ENCODE measurements at places on chromosomes 12 and 14.
A peak's percentile ranks its signal among the peaks of the same experiment; 100 is the strongest.

DNA sequence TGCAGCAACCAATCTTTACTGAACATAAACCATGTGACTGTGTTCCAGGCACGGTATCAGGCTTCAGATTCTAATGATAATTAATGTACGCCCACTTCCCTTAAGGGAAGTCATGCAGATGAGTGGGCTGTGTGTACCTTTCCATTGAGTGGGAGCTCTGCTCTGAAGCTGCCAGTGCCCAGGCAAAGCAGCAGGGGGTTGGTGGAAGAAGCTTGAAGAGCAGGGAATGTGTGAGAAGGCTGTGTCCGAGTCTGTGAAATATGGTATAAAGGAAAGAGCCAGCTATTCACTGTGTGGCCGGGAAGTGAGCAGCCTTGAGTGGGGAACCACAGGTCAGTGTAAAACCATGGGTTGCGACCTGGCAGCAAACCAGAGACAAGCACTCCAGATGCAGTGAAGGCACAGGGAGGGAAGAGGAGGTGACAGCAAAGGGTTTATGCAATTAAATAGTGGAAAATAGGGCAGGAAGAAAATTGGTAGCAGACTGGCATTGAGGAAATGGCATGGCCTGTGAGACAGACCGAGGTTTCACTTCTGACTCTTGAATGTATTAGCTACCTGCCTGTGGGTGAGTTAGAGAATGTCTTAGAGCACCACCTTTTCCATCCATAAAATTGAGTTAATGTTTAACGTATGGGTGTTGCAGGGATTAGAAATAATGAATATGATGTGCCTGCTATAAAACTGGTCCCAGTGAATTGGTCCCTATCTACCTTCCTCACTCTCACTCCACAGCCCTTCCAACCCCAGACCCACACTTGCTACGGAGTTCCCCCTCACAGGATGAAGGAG is 116.4 kb downstream of the NTF3 start:
- no peak for DNase-seq

DNA sequence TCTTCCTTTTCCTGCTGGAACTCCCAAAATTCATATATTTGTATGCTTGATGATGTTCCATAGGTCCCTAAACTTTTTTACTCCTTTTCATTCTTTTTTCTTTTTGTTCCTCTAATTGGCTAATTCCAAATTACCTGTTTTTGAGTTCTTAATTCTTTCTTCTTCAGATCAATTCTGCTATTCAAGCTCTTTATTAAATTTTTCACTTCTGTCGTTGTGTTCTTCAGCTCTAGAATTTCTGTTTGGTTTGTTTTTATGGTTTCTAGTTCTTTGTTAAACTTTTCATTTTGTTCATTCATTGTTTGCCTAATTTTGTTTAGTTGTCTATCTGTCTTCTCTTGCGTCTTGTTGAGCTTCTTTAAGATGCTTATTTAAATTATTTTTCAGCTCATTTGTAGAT is 154.8 kb downstream of the TPH2 start:
- no peak for DNase-seq

DNA sequence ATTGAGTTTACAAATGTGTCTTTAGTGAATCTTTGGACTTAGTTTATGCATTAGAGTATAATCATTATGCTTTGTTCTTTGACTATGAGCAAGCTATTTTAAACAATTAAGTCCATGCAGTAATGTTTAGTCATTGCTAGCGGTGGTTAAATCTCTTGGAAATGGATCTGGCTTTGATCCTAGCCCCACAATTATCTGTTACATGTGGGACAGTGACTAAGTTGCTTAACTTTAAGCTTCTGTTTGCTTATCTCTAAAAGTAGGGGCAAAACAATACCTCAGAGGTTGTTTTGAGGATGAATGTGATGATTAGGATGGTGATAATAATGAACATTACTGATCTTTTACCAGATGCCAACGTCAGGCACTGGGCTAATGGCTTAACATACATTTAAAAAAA is 124.2 kb downstream of the NPAS3 start:
- DNase-seq = no peak

- no peak for DNase-seq
These were observed 8.6 kb downstream of the SLC25A29 start for GRCh38 chr14:100297320-100298300.

DNA sequence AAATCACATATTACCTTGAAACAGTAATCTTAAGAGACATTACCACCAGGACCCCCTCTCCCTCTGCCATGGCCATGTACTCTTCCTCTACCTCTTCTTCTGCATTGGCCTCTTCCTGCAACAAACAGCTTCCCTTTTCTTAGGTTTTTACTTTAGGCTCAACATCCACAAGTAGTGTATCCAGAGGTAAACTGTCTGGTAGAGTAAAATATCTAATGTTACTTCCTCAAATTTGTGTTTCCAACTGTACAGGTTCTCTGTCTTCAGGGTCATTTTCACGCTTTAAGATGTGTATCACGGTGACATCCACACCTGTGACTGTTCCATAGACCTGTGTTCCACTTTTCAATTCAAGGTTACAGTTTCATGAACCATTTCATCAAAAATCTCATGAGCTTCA is 13.4 kb downstream of the CDK17 start:
- DNase-seq = no peak

DNA sequence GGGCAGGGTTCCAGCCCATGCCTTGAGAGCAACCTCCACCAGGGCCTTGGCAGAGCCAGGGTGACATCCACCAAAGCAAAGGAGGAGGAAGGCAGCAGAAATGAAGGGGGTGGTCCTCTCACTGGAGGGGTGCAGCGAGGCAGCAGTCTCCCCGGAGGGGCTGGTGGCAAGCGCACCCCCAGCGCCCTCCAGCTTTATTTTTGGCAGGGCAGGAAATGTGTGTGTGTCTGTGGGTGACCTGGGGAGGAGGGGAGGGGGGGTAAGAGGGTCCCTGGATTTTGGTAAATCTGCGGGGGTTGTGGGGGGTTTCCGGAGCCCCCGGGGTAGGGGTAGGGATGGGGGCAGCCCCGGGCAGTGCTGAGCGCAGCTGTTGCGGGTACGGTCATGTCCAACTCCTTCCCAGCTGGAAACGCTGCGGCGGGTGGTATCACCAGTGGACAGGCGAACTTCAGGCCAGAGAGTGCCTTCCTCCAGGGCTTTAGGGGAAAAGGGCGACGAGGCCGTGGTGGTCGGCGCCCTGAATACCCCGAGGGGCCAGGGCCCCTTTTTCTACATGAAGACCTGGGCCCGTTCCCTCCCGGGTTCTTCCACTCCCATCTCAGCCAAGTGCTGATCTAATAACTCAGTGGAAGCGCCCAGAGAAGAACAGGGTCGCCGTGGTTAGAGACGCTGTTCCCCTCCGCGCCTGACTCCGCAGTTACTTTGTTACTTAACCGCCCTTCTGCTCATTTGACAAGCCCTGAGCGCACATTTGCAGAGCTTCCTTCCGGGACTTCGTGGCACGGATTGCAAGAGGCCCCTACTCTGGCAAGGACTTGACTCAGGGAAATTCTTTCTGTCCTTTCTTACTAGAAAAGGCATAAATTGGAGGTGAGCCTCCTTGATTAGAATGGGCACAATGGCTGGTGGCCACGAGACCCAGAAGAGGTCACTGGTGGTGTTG is 55.2 kb downstream of the FOS start:
- peak; percentile 13 for DNase-seq

DNA sequence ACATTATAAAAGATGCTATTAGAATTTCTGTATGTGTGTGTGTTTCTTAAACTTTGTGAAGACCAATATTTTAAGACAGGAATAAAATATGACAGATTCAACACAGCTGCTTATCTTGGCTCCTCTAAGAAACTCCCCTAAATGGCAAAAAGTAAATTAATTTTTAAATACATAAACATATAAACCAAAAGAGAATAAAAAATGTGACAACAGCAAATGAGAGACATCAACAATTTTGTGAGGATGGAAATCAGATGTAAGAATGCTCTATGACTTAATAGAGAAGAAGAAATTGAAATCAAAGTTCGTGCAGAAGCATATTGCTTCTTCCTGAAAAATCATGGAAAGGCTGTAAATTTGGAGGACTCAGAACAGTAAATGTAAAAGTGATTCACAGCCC is 1083.8 kb downstream of the FLRT2 start:
- DNase-seq = no peak

DNA sequence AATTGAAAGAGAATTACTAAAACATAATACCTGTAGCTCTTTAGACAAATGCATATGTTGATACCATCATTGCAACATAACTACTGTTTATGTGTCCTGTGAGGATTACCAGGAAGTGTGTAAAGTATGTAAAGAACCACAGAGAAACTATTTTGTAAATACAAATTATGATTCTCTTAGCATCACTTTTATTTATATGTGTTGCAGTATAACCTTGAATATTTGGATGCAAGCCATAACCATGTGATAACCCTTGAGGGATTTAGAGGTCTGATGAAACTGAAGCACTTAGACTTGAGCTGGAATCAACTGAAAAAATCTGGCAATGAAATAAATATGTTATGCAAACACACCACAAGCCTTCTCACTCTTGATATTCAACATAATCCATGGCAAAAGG is 77.5 kb downstream of the LRRC9 start:
- no peak for DNase-seq

DNA sequence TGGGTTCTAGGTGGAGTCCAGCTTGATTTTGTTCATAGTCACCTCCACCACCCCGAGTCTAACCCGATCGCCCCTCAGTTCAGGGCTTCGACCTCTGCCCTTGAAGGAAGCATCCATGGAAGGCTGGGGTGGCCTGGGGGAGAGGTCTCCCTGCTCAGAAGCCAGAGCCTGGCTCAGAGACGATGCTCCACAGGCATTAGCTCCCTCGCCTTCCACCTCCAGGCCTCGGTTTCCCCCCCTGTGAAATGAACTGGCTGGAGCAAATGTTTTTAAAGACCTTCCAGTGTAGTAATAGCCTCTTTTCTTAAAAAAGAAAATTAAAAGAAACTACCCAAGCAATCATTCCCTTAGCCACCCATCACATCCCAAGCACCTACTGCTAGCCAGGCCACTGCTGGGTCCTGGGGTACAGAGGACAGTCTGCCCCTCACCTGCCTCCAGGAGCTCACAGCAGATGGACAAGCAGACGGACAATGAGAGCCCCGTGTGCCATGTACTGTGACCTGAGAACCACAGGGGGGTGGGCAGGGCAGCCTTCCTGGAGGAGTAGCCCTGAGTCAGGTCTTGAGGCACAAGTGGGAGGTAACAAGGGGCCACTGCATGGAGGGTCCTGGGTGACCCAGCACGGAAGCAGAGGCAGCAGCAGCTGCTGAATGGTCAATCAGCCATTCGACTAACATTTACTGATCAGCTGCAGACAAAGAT is 42.3 kb upstream of the EML1 start:
- no peak for DNase-seq

DNA sequence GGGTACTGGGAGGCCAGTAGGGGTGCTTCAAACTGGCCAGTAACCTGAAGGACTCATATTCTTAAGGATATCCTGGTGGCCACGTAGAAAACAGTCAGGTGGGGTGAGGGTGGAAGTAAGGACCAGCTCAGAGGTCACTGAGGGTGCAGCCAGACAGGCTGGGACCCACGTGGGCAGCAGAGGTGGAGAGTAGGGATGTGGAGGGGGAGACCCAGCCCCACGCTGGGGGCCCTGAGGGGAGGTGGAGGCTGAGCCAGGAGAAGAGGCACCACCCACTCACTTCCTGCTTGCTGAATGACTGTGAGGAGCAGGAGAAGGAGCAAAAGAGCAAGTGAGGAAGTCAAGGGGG is 12.6 kb upstream of the SERPINA3 start:
- no peak for DNase-seq

Measured in stimulated activated CD4-positive, alpha-beta T cell treated with anti-CD3 and anti-CD28 coated beads, TNF-alpha, amount 100 ng/mL, for 48 hours (primary cell).